ENCODE measurements at places on chromosomes 12 and 14. TPM values are rescaled to one million over a fixed set of nuclear protein-coding genes. Genes with fewer than 3 reads are reported as not detected.

OTUB2 gene
- 4.6 TPM for polyA plus RNA-seq

NTS gene
- polyA plus RNA-seq, result 4.4 TPM

LDHB gene
- polyA plus RNA-seq, result 1,835 TPM

FZD10 gene
- polyA plus RNA-seq, result 2.8 TPM

MYH6 gene
- 0.21 TPM for polyA plus RNA-seq

NFATC4 gene
- polyA plus RNA-seq, result 49.7 TPM

NTF3 gene
- 5.4 TPM for polyA plus RNA-seq

CISTR gene
- polyA plus RNA-seq, result not detected

CCDC197 gene
- not detected for polyA plus RNA-seq

NT5DC3 gene
- 4.3 TPM for polyA plus RNA-seq

SLC41A2 gene
- 4.6 TPM for polyA plus RNA-seq

ERP27 gene
- 21.8 TPM for polyA plus RNA-seq

MYF5 gene
- not detected for polyA plus RNA-seq

TEX22 gene
- polyA plus RNA-seq, result 1.3 TPM

FSCB gene
- polyA plus RNA-seq, result not detected

RACGAP1 gene
- 51.5 TPM for polyA plus RNA-seq

SLC6A13 gene
- 47.4 TPM for polyA plus RNA-seq

CAPS2 gene
- 6.9 TPM for polyA plus RNA-seq

CPNE6 gene
- polyA plus RNA-seq, result not detected

C12orf50 gene
- 0.21 TPM for polyA plus RNA-seq

BHLHE41 gene
- polyA plus RNA-seq, result 1.1 TPM

TAS2R42 gene
- polyA plus RNA-seq, result not detected

P2RX2 gene
- polyA plus RNA-seq, result 0.86 TPM

KRT72 gene
- not detected for polyA plus RNA-seq

PTCSC3 gene
- polyA plus RNA-seq, result 0.43 TPM

SCNN1A gene
- polyA plus RNA-seq, result 74.0 TPM

ARHGEF25 gene
- 27.8 TPM for polyA plus RNA-seq

ASCL1 gene
- polyA plus RNA-seq, result 0.11 TPM

PRICKLE1 gene
- polyA plus RNA-seq, result 53.1 TPM

AICDA gene
- 0.79 TPM for polyA plus RNA-seq

ZDHHC17 gene
- polyA plus RNA-seq, result 70.4 TPM

GUCY2C gene
- polyA plus RNA-seq, result 0.60 TPM

CLECL1 gene
- polyA plus RNA-seq, result not detected

SERPINA5 gene
- polyA plus RNA-seq, result 13.3 TPM

RNF212B gene
- 1.6 TPM for polyA plus RNA-seq

FAM222A gene
- 8.5 TPM for polyA plus RNA-seq

ZFYVE26 gene
- polyA plus RNA-seq, result 15.5 TPM

PLD4 gene
- 3.2 TPM for polyA plus RNA-seq

CCDC177 gene
- polyA plus RNA-seq, result 0.08 TPM

KRT75 gene
- polyA plus RNA-seq, result not detected

CLEC1A gene
- polyA plus RNA-seq, result 3.2 TPM

VPS37B gene
- 22.7 TPM for polyA plus RNA-seq

KRT3 gene
- not detected for polyA plus RNA-seq

HIP1R gene
- 55.0 TPM for polyA plus RNA-seq

TAS2R7 gene
- not detected for polyA plus RNA-seq

KLHDC1 gene
- polyA plus RNA-seq, result 6.5 TPM

CLMN gene
- polyA plus RNA-seq, result 22.8 TPM

MGAT4C gene
- 1.9 TPM for polyA plus RNA-seq

TRIP11 gene
- polyA plus RNA-seq, result 46.3 TPM

GPD1 gene
- 81.4 TPM for polyA plus RNA-seq

MLXIP gene
- 27.9 TPM for polyA plus RNA-seq

ADAM21 gene
- 0.47 TPM for polyA plus RNA-seq

FAM181A gene
- not detected for polyA plus RNA-seq

CLEC6A gene
- polyA plus RNA-seq, result 0.15 TPM

NKX2-1 gene
- not detected for polyA plus RNA-seq

MDGA2 gene
- polyA plus RNA-seq, result 2.4 TPM

FGF6 gene
- not detected for polyA plus RNA-seq

SMCO2 gene
- polyA plus RNA-seq, result 0.31 TPM

GALNT6 gene
- 5.3 TPM for polyA plus RNA-seq

FAM186B gene
- polyA plus RNA-seq, result 0.67 TPM

Measured in right renal cortex interstitium (tissue), 3 donors.